ENCODE measurements at places on chromosomes 6 and 20.
A peak's percentile ranks its signal among the peaks of the same experiment; 100 is the strongest.

GRCh38 chr6:110334423-110335180 is 23.5 kb downstream of the METTL24 start:
- DNase-seq = no peak

- no peak for DNase-seq
These were observed 55.2 kb upstream of the TAGAP start for GRCh38 chr6:159099961-159100360.

GRCh38 chr6:158168040-158168289 is at the start of gene SERAC1:
Gene SERAC1, minus strand, starts transcription at chr6:158168262. Its CDS starts 9,899 bp downstream, at chr6:158158363.
- DNase-seq = no peak

- no peak for DNase-seq
These were observed 966.6 kb upstream of the SLC35B3 start for GRCh38 chr6:9401960-9402359.

- DNase-seq = no peak
These were observed 74.7 kb downstream of the PTCHD4 start for GRCh38 chr6:48036316-48036715.

- no peak for DNase-seq
These were observed 612.3 kb upstream of the ARID1B start for GRCh38 chr6:156164701-156165452.

GRCh38 chr6:46013639-46014038 is 2.0 kb downstream of the CLIC5 start:
- no peak for DNase-seq

DNA sequence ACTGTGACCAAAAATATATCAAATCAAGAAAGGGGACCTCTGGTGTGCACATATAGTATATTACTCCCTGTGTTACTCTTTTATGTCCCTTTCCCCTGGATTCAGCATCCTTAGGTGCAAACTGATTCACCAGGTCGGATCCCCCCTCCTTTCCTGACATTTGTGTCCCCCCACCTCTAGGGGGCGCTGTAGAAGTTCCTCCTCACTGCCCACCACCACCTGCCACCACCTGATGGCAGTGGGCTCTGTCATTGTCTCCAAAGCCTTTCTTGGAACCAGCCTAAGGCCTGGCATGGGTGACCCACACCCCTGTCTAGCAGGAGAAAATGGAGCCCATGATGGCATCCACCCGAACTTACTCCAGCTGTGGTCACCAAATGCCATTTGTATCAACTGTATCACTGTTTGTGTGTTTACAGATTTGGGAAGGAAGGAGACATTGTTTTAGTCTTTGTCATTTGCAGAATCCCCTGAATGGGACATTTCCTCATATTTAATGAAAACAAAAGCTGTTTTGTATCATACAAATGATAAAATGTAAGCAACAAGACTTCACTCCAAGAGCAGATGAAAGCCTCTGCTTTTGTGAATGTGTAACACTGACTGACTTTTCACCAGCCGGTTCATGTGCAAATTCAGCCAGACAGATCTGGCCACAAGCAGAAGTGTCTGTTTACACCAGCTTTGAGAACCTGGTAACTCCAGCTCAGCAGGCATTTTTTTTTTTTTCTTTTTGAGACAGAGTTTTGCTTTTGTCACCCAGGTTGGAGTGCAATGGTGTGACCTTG is 66.2 kb downstream of the ARMC2 start:
- peak; percentile 55 for DNase-seq

- no peak for DNase-seq
These were observed 24.9 kb downstream of the ZNF334 start for GRCh38 chr20:46488451-46488850.

DNA sequence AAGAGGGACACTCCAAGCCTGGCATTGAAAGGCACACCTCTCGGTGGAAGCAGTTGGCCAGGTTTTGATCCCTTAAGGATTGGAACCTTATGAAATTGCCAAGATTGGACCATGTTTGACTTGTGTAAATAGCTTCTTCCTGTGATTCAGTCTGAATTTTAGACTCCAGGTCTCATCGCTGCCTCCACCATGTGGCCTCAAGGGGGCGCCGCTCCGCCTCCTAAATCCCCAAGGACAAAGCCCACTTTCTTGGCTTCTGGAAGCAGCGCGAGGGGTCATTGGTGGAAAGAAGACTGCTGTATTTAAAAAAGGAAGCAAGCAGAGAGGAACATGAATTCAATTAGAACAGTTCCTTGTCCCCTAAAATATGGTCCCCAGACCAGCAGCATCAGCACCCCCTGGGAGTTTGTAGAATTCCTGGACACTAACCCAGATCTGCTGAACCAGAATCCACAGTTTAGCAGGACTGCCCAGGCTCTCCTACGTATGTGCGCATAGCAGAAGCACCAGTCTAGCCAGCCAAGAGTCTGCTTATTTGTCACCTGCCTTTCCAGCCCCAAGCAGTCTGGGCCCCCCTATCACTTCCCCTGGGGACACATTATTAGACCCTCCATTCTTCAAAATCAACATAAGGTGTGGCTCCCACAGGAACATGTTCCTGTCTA is 108.5 kb downstream of the LY86 start:
- DNase-seq = peak; percentile 82

GRCh38 chr20:47785854-47786764 is 828 bp upstream of the SULF2 start:
- DNase-seq = peak; percentile 59

DNA sequence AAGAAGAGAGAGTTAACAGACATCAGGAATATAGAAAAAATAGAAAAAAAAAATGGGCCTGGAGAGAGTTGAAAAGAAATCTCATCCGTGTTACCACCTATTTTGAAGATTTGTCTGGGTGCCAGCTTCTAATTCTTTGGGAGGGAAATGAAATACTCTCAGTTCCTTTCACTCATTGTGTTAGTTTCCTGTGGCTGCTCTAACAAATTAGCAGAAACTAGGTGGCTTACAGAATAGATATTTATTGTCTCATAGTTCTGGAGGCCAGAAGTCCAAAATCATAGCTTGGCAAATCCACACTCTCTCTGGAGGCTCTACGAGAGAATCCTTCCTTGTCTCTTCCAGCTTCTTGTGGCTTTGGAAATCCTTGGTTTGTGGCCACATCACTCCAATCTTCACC is 225.1 kb upstream of the BTBD3 start:
- DNase-seq = no peak

GRCh38 chr6:92362404-92362803 is 1057.0 kb downstream of the EPHA7 start:
- no peak for DNase-seq

DNA sequence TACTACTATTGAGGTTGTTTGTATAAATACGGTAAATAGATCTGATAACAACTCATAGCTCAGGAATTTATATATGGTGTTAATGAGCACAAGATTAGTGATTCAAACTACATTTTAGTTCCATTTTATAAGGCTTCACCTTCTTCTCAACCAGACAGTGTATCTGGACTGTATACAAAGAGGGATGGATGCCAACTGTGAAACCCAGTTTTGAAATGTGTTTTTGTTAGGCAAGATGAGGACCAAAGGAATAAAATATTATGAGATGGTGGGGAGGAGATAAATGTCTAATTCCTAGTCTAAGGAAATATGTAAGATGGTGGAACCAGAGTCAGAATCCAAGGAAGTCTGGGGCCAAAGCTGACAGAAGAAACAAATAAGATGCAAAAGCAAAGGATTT is 329.0 kb downstream of the GRIK2 start:
- DNase-seq = no peak

DNA sequence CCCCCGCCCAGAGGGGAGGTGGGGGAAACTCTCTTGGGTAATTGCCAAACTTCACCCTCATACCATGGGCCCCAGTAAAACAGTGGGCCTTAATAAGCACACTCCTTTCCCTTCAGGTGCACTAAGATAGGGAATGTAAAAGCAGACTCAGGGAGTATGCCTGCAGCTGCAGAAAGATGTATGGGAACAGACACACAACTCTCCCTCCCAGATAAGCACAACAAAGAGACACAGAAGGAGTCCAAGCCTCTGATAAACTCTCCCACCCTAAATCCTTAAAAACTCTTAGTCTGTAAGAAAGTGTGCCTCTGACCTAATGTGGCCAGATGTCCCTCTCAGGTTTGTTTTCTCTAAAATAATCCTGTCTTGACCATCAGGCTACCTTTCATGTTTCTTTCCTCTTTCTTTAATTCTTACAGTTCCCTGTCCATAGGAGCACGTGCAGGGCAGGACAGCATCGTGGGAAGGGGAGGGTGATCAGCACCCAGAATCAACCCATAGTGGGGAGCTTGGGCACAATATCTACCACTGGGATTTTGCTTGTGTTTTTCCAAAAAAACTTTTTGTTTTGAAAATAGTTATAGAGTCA is 11.3 kb upstream of the CTCFL start:
- DNase-seq = no peak

GRCh38 chr6:9628819-9629218 is 786.1 kb downstream of the TFAP2A start:
- no peak for DNase-seq

- DNase-seq = no peak
These were observed 40.3 kb downstream of the SEC63 start for GRCh38 chr6:107917451-107918375.

DNA sequence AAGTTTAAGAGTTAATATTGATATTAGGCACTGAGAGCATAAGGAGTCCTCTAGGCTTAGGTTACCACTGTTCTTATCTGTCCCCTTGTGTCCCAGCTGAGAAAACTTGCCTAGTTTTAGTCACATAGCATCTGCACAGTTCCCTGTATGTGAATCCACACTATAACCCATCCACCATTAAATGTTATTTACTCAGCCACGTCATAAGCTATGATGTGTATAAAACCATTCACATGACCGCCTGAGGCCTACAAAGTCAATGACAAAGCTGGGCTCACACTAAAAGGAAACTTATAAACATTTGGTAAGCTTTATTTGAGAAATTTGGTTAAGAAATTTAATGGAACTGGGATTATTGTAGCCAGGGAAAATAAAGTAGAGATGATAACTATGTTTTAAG is 59.2 kb upstream of the TFAP2D start:
- DNase-seq = no peak

DNA sequence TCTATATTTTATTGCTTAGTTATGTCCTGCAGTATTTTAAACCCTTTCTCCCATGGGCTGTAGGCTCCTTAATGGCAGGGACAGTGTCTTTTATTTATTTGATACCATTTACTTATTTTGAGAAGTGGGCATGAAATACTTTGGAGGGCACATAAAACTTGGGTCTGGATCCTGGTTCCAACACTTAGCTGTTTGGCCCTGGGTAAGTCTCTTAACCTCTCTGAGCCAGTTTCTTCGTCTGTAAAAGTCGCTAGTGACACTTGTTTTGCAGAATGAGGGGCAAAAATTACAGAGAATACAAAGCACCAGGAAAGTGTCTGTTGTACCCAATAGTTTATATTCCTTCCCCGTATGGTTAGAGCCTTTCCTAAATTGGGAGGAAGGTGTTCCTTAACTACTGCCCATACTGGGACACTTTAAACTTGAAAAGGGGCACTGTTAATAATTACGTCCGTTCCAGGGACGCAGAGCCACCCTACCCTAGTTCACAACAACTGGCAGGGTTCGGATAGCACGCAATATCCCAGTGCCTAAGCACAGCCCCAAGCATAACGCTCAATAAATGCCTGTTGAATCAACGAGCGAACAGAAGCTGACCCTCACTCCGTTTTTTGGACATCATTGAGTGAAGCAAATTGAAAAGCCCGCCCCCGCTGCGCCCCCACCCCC is 6.0 kb upstream of the ARMC12 start:
- DNase-seq = no peak

Measured in D341Med (cell line).